ENCODE measurements at places on chromosomes 1 and 21.

GRCh38 chr1:6645018-6645417 lies 20.4 kb downstream of the THAP3 start:
- no peak for DNase-seq

DNA sequence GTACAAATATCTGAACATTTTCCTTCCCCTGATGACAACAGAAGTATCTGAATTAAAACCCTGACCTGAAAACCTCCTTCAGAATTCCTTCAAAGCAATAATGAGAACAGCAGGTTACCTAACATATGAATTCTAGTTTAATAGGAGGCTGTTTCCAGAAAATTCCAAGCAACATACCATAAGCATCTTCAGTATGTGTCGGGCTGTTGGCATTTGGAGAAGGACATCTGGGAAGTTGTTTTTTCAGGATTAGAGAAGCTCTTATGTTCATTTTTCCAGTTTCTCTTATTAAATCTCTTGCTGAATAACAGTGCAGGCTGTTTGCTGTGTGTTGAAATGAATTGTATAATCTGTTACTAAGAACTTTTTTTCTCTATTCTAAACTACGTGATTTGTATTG lies 101.5 kb downstream of the PLA2G4A start:
- no peak for DNase-seq

GRCh38 chr21:45764792-45765191 lies 121.3 kb downstream of the PCBP3 start:
- DNase-seq: no peak

GRCh38 chr1:153430561-153430960 lies 14.2 kb downstream of the S100A7A start:
- no peak for DNase-seq

DNA sequence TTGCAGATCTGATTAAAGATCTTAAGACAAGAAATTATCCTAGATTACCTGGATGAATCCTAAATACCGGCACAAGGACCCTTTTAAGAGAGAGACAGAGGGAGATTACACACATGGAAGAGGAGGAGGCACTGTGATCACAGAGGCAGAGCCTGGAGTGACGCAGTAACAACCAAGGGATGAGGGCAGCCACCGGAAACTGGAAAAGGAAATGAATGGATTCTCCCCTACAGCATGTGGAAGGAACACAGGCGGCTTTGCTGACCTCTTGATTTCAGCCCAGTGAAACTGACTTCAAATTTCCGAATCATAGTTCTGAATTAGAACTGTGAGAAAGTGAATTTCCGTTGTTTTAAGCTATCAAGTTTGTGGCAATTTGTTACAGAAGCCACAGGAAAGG lies 50.2 kb upstream of the IVNS1ABP start:
- DNase-seq: no peak

- no peak for DNase-seq
Measured at GRCh38 chr1:198879711-198880306, 241.0 kb downstream of the PTPRC start.

GRCh38 chr1:53552146-53552861 lies 93.1 kb downstream of the DMRTB1 start:
- DNase-seq: no peak

DNA sequence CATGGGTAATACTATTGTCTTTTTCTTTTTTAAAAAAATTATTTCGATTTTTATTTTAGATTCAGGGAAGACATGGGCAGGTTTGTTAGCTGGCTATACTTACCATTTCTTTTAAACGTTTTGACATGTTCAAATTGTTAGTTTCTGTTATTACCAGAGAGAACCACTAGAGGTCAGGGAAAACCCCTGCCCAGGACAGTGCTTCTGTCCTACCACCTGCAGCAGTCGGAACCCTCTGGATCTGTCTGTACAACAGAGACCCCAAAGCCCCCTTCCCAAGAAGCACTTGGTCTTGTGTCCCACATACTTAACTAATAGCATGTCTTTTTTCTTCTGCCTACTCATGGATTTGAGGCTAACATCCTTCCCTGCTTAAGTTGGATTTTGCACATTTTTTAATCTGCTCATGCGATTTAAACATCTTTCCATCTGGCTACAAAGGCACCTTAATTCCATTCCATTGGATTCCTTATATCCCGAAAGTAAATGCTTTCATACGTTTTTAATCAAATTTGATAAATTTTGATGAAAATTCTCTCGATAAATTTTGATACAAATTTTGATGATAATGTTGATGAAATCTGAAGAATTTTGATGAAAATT lies 10.0 kb upstream of the C1orf115 start:
- DNase-seq: no peak
